ENCODE measurements at places on chromosomes 6 and 20.

- DNase-seq: no peak
These were observed 631 bp downstream of the ULBP2 start for GRCh38 chr6:149942461-149942829.

GRCh38 chr6:14732844-14733757 is 512.8 kb upstream of the JARID2 start:
- DNase-seq: peak; percentile 59

GRCh38 chr6:137871291-137871690 is 4.2 kb downstream of the TNFAIP3 start:
- DNase-seq: no peak

- DNase-seq: no peak
These were observed 16.4 kb upstream of the SCRT2 start for GRCh38 chr20:692044-692443.

- DNase-seq: no peak
These were observed 110.9 kb downstream of the GFRAL start for GRCh38 chr6:55438203-55438602.

DNA sequence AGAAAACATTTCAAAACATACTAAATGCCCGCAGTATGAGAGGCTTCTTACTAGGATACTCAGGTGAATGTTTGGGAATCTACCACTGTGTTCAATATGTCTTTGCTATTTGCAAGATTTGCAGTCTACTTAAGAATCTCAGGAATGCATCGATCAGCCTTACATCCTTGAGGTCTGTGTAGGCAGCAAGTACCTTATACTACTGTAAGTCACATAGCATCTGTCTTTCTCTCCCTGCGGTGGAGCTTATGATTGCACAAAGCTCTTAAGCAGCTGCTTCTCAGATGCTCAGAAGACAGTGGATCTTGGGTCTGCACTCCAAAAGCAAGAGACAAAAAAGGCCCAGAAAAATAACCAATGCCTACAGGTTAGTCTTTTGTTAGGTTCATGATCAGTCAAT is 21.4 kb downstream of the PCSK2 start:
- DNase-seq: no peak

DNA sequence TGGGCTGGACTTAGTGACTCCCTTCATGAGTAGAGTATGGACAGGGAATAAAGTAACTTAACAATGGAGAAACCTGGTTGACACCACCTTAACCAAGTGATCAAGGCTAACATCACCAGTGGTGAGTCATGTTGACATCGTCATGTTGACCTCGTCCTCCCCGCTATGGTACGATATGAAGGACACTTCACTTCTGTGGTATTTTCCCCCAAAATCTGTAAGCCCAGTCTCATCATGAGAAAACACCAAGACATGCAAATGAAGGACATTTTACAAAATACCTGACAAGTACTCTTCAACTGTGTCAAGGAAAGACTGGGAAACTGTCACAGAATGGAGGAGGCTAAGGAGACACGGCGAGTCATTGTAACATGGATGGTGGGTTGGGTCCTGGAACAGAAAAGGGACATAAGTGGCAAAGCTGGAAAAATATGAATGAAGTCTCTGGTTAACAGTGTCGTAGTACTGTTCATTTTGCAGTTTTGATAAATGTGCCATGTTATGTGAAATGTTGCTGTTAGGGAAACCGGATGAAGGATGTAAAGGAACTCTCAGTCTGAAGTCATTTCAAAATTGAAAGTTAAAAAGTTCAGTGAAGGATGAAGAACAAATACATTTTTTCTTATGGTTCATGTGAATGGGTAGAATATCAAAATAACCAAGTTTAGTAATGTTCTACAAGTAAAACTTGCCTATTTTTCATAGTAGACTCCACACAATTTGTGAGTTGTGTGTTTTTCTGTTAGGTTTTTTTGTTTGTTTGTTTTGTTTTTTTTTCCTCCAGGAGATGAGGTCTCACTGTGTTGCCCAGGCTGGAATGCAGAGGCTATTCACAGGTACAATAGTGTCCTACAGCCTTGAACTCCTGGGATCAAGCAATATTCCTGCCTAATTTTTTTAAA is 247.5 kb downstream of the TMEM242 start:
- no peak for DNase-seq

DNA sequence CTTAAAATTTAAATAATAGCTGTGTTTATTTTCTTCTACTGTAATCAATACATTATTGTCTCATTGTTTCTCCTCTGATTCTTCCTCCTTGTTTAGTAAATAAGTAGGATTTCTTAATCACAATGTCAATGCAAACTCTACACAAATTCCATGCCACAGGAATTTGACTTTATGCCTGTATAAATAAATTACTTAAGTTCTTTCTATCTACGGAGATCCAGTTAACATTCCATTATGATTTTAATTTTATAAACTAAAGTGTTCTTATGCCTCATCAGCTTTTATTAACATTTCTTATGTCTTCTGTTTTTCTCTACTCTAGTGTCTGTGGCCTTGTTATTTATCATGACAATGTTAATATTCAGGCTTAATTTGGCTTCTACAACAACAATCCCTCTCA is 1169.2 kb downstream of the GRIK2 start:
- no peak for DNase-seq

- no peak for DNase-seq
These were observed 2.0 kb upstream of the MICAL1 start for GRCh38 chr6:109457562-109457996.

GRCh38 chr6:42093582-42094329 is 43.4 kb downstream of the TAF8 start:
- DNase-seq: no peak

DNA sequence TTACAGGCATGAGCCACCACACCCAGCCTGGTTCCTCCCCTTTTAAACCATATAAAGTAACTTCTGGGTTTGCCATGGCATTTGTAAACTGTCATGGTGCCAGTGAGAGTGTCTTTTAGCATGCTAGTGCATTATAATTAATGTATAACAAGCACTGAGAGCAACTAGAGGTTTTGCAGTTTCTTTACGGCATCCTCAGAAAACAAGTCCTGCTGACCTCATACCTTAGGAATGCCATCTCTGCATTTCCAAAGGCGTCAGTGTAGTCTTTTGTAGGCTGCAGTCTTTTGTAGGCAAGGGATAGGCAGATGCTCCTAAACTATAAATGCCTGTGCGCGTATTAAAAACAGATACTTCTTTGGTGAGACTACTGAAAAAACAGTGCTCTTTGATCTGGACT is 75.0 kb upstream of the EZR start:
- peak; percentile 42 for DNase-seq

- no peak for DNase-seq
These were observed 308.6 kb upstream of the CNR1 start for GRCh38 chr6:88474720-88475119.

GRCh38 chr20:9877932-9878495 is 39.1 kb upstream of the PAK5 start:
- DNase-seq: no peak

DNA sequence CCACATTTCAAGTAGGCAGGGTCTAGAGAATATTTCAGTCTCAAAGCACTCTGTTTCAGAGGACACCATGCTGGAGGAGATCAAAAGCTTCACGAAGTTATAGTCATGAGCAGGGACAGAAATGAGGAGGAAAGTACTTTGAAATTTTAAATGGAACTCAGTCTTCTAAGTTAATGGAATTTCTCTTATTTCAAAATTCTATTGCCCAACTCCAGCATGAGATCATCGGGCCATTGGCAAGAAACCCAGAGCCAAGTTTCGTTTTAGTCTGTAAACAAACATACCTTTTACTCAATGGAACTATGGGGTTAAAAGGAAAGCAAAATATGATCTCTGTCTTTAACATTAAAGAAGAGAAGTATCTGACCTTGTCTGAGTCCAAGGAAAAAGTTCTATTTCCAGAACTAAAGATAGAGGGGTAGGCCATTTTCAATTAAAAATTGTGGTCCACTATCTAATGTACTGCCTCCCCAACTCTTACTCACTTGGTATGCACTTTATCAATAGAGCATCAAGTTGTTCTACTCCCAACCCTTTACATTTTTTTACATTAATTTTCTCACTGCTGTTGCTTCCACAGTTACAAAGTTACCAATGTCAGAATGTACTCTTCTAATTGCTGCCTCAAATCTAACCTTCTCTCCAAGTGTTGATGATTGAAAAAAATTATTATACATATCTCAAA is 235.3 kb upstream of the NRSN1 start:
- DNase-seq: no peak

DNA sequence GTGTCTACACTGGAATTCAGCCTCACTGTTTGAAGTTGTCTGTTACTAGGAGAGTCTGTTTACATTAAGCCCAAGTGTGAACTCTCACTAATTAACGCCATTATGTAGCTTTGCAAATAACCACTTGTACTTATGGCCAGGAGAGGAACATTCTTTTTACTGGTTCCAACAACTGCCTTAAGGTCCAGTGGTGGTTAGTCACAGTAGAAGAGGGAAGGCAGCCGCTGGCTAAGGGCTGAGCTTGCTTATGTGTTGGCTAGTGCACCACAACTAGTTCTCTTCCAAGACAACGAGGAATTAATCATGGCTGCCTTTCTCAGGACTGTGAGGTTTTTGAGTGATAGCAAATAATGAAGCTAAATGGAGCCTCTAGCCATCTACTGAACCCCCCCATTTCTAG is 14.9 kb upstream of the SLC22A23 start:
- no peak for DNase-seq

DNA sequence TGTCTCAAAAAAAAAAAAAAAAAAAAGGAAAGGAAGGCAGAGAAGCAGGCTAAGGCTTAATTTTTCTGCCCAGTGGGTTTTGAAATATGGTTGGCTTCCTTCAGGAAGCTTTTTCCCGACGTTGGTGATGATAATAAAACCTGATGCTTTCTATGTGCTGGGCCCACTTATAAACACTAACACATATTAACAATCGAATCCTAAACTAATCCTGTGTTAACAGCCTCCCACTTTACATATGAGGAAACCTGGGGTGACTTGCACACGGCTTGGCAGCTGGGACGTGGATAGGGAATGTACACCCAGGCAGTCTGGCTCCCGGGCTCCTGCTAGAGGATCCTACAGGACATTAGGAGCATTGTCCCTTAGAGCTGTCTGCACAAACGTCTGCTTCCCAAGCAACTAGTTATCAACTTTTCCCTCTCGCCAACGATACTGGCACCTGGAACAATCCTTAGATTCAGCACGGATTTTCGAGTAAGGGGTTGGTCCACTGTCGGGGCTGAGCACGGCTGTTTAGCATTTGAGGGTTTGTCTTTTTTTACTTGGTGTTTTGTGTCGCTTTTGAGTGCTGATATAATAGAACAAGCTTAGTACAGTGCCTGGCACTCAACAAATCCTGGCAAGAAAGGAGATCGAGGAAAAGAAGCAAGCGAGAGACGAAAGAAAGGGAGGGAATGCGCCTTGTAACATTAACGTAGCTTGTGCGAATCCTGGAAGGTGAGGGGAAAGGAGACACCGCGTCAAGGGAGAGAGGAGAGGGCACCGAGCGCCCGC is 622 bp upstream of the KIZ start:
- peak; percentile 35 for DNase-seq

GRCh38 chr6:71473926-71474325 is 185.3 kb downstream of the OGFRL1 start:
- DNase-seq: no peak

GRCh38 chr6:78986161-78986560 is 91.9 kb downstream of the PHIP start:
- DNase-seq: no peak

- DNase-seq: peak; percentile 16
These were observed 523 bp downstream of the TMEM30A start for GRCh38 chr6:75283907-75284631.

GRCh38 chr20:4896971-4897497 is 104.3 kb downstream of the SLC23A2 start:
- DNase-seq: peak; percentile 15

- no peak for DNase-seq
These were observed 10.0 kb upstream of the NKX2-2 start for GRCh38 chr20:21523895-21524294.

GRCh38 chr6:168274037-168274952 is 45.3 kb downstream of the DACT2 start:
- DNase-seq: no peak

Measured in H54 (cell line).